ENCODE measurements at places on chromosomes 5 and 9.
A peak's percentile ranks its signal among the peaks of the same experiment; 100 is the strongest.

- DNase-seq: no peak
Observed at GRCh38 chr9:77987081-77987656, 44.4 kb downstream of the GNAQ start.

DNA sequence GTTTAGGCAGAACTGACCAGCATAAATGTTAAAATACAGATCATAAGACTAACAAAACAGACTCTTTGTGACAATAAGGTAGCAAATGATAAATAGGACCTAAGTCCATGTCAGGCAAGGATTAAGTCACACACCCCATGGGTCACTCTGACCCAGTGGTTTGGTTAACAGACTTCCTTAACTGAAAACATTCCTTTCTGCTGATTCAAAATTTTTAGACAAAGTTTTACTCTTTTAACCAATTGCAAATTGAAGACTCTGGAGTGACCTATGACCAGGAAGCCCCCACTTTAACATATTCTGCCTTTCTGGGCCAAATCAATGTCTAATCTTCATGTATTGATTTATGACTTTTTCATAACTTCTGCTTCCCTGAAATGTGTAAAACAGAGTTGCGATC, 4.9 kb upstream of the NXNL2 start:
- no peak for DNase-seq

GRCh38 chr5:41869151-41869723, 988 bp downstream of the OXCT1 start:
- no peak for DNase-seq

GRCh38 chr9:115165233-115165632, 47.3 kb upstream of the TNC start:
- no peak for DNase-seq

DNA sequence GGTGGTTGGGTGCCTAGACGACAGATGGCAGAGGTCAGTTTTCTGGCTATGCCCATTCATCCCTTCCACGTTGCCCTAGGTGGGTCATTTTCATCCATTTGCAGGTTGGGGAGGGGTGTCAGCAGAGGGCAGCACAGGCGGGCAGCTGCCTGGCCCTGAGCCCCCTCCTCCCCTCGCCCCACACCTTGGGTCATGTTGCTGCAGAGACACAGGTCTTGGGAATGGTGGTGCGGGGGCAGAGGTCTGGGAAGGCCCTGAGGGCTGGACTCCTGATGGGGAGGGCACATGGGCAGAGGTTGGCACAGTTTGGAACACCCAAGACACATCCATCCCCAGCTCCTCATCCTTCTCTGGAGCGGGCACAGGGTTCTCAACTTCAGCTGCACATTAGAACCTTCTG, 103.2 kb upstream of the LMX1B start:
- no peak for DNase-seq

GRCh38 chr9:22588918-22589317, 142.3 kb downstream of the DMRTA1 start:
- DNase-seq: no peak

GRCh38 chr5:80656425-80656824, 1.6 kb upstream of the DHFR start:
- no peak for DNase-seq

DNA sequence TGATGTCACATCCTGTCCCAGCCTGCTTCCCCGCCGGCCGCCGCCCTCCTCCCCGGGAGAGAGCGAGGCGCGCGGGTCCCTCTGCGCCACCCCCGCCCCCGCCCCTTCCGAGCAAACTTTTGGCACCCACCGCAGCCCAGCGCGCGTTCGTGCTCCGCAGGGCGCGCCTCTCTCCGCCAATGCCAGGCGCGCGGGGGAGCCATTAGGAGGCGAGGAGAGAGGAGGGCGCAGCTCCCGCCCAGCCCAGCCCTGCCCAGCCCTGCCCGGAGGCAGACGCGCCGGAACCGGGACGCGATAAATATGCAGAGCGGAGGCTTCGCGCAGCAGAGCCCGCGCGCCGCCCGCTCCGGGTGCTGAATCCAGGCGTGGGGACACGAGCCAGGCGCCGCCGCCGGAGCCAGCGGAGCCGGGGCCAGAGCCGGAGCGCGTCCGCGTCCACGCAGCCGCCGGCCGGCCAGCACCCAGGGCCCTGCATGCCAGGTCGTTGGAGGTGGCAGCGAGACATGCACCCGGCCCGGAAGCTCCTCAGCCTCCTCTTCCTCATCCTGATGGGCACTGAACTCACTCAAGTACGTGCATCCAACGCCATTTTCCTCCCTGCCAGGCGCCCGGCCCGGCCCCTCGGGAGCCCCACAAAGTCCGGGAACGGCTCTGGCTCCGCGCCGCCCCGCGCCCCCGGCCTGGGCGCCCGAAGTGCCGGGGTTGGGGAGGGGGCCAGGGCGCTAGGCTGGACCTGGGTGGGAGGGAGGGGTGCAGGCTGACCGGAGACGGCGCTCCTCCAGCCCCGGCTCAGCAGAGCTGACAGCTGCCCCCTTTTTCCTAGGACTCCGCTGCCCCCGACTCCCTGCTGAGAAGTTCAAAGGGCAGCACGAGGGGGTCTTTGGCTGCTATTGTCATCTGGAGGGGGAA, 12.0 kb upstream of the OLFM1 start:
- DNase-seq: no peak

- no peak for DNase-seq
Observed at GRCh38 chr5:34411470-34412346, 244.4 kb upstream of the RAI14 start.

DNA sequence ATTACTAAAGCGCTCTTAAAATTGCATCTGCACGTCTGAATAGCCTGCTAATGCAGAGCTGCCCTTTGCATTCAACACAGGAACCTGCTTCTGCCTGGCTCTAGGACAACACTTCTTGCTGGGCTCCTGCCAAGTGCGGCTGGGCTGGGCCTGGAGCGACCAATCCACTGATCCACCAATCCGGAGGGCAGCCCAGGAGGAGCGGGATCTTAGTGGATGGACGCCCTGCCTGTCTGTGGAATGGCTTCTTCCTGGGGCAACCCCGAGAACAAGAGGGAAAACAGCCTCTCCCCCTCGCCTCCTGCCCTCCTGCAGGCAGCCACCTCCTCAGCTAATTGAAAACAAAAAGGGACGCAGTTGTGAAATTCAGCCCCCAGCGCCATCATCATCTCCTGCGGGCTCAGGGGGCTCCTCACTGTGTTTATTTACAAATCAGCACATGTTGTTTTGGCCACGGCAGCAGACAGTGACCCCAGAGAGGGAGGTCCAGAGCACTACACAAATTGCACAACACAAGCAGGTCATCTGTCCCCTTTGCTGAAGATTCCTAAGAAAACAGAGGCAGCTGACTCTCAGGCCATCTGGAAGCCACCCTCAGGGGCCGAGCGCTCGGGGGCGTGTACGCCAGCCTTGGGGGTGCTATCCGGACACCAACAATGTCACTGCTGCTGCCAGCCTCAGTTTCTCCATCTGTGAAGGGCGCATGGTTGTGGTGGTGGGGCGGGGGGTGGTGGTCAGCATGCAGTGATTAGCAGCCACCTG, 57.3 kb downstream of the GADD45G start:
- peak; percentile 18 for DNase-seq

DNA sequence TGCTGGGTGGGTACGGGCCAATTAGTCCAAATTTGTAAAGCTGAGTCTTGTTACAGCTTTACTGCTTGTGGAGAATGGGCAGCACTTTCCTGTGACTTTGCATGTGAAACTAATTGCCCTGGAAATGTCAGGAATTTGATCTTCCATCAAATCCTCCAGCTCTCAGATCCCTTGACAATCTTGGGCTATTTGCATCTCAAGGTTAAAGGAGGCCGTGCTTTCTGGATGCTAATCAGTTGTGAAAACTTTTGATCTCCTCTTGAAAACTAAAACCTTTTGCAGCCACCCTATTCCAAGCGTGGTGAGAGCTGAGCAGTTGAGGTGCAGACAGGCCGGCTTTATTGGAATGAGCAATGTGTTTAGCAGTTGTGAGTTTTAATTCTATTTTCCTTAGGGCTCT, 68.0 kb upstream of the CLINT1 start:
- DNase-seq: no peak

DNA sequence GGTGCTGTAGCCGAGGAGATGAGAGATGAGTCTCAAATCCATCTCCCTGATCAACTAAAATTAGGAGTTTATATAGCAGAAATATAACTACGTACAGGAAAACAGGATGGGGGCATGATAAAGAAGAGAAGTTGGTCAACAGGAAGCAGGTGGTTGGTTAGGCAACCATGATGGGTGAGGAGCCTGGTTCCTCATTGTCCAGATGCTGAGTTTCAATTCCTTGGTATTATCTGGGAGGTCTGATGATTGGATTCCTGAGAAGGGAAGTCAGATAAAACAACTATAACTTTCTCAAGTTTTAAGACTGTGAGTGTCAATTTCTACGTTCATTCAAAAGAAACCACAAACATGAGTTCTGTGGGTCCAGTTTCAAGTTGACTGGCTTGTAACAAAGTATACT, 323.9 kb downstream of the MTRR start:
- DNase-seq: no peak

DNA sequence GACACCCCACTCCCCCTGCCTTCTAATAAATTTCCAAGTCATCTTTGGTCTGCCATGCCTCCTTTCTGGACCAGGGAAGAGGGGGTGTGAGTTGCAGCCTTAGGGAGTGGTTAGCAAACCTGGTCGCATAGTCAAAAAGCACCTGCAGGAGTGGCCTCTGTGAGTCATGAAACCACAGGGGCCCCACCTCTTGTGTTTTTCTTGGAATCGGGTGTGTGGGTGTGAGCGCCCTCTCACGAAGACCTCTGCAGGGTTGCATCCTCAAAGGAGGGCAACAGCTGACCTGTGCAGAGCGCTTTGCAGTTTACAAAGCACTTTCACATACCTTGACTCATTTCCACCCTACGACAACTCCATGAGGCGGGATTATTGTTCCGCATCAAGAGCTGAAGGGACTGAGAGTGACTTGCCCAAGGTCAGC, 36.8 kb upstream of the TEX48 start:
- DNase-seq: peak; percentile 88

GRCh38 chr9:109868207-109868606, 88.2 kb downstream of the PALM2AKAP2 start:
- DNase-seq: no peak

DNA sequence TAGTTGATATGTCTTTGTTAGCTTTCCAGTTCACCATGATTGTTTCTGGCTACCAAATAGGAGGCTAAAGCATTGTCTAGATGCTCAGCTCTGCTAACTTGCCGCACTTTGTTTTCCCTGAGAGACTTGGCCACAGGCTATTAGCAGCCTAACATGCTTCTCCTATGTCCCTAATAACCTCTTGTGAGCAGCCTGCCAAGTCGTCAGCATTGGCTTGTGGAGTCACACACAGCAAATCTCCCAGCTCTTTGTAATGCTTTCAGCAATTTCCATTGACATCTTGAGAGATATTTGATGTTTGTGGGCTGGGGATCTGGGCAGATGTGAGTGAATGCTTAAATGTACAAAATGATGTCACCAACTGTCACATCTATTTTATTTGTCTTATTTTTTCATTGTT, 346.9 kb downstream of the KDM4C start:
- no peak for DNase-seq

DNA sequence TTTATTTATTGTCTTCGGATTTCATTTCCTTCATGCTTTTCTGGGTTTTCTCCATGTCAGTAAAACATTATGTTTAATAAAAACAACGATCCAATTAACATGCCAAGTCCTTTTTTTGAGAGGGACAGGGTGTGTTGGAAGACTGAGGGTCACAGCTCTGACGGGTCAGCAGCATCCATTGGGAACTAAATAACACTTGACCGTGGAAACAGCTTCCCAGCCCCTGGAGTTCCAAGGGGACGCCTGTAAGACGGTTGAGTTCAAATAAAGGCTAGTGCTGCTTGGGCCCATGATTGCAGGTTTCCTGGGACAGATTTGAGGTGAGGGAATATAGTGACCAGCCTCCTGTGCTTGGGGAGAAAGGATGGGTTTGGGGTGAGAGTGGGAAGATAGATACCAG, 30.4 kb upstream of the NEURL1B start:
- no peak for DNase-seq

GRCh38 chr5:79287907-79288306, 52.0 kb downstream of the JMY start:
- no peak for DNase-seq

GRCh38 chr9:83966209-83966582, 13.8 kb downstream of the HNRNPK start:
- no peak for DNase-seq

GRCh38 chr9:69549310-69550202, 122.6 kb downstream of the APBA1 start:
- peak; percentile 50 for DNase-seq

DNA sequence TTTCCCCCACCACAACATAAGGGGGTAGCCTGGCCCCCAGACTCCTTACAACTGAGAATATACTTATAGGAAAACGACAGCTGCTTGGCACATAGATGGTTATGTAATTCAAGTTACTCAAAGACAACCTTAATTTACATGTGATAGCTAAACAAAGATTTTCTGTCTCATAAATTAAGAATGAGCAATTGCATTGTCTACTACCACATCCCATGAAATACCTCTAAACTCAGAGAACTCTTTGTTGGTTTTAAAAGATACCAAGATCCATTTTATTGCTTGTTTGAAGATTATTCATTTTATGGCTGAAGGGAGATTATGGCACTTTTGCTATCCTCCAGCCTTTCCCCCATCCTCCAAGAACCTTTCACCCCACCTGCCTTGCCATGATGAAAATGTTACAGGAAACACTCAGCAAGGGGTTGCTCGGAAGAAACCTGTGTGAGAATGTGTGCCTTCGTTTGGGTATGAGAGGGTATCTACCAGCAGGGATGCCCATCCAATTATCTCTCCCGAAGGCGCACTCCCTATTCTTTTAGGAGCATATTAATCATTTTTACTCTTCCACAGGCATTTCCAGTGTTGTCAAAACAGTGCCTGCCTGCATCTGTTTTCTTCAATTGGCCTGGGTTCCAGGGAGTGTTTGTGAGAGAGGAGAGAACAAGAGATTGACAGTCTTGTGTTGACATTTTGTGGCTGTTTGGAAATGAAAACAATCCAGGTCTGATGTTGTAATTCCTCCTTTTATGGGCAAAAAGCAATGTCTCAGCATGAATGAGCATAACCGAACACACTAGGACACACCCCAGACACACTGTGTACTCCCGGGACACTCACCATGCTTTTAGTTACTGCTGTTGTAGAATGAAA, 208.0 kb upstream of the ANKRD55 start:
- no peak for DNase-seq

DNA sequence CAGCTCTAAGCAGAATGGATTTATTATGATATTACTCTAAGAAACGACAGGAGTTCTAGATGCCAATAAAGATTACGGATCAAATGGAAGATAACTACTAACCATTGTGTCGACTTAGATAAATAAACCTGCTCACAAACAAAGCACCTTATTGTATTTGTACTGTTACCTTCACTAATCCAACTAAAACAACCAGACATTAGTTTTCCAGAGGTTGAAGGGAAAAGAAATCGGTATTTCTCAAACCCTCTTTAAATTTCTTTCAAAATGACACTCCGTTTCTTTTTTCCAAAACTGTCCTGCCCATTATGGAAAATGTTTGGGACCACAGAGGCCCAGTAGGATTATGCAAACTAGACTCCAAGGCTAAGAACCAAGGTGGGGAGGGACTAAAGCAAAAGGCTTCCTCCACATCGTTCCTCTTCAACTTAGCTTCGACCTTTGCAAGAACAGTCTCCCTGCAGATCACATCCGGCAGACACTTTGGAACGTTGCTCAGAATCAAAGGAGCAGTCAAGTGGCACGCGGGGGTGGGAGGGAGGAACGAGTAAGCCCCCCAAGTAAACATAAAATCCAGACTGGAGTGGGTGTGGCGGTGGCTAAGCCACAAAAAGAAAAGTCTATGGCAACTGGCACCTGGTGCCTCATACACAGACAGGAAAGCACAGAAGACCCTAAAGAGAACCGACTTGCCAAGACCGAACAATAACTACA, 2.7 kb downstream of the MLLT3 start:
- DNase-seq: no peak

GRCh38 chr9:107422189-107423185, 67.1 kb downstream of the KLF4 start:
- DNase-seq: peak; percentile 7
